ENCODE measurements at places on chromosomes 3 and 15.

DNA sequence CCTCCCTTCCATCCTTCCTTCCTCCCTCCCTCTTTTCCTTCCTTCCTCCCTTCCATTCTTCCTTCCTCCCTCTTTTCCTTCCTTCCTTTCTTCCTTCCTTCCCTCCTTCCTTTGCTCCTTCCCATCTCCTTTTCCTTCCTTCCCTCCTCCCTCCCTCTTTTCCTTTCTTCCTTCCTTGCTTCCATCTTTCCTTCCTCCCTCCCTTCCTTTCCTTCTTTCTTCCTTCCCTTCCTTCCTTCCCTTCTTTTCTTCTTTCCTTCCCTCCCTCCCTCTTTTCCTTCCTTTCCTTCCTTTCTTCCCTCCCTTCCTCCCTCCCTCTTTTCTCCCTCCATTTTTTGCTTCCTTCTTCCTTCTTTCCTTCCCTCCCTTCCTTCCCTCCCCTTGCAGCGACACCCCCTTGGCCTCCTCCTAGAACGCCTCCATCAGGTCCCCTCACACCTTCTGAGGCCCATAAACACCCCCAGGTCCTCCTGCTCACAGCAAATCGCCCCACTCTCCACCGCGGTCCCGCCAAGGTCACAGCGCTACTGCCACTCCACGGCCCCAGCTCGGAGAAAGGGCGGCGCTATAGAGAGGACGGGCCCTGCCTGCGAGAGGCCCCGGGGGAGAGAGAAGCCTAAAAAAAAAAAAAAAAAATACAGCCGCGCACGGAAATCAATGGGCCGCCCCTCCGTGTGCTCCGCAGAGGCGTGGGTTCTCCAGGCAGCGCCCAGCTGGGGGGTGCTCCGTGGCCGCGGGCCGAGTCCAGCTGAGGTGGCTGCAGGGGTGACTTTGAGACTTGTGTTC, 328.2 kb downstream of the OCA2 start:
- no peak for DNase-seq

GRCh38 chr3:105653868-105654267, 214.9 kb downstream of the CBLB start:
- DNase-seq, result no peak

DNA sequence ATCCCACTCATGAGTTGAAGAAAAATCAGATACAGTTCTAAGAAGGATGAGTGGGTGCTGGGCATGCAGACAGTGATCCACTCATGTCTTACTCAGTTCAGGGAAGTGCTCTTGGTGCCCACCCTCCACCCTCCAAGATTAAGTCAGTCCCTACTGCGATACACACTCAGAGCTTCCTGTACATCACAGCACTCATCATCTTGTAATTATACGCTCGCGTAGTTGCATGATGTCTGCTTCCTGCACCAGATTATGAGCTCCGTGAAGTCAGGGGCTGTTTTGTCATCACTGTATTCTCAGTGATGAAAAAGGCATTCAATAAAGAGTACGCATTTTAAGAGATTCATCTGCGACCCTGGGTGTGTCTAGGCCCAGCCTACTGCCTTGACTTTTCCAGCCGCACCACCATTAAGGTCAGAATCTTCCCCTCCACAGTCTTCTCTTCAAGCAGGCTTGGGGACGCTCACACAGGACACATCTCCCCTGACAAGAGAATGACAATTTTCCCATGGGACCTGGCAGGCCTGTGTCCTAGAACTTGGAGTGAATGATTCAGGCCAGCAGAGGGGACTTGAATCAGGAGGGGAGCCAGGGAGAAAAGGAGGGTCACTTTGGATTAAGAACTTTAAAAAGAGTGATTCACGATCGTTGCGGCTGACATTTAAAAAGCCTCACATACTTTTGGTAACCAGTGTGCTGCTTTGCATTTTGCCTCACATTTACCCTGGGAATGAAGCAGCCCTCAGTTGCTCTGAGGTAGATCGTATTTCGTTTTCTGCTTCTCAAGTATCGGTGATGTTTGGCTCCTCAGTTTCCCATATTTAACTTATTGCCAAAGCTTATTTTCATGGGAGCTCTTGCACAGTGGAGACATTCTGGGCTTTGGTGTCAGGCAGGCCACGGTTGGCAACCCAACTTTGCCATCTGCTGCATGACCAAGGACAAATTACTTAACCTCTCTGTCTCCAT, 7.9 kb upstream of the PDE8A start:
- no peak for DNase-seq

DNA sequence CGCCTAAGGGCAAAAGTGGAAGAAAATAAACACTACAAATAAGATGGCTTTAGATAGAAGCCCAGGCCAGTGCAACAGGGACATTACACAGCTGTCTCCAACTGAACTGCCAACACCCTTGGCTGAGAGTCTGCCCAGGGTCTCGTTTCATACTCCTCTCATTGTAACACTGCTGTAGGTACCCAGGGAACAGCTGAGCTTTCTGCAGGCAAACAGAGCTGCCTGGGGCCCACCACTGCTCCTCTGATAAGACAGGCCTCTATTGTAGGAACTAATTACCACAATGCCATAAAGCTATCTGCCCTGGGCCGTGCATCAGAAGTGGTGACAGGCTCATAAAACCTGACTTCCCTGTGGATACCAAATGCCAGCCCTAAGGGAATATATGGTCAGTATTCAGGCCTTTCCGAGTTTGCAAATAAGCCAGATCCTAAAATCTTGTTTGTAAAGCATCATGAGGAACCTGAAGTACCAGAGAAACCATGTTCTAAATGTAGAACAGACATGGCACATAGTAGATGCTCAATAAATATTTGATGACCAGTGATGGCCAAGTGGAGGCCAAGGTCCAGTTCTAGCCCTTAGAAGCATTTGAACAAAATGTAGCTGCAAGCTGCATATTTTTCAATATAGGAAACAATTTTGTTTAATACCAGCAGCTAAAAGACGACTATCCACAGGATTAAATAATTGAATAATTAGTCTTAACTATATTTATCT, 84.3 kb upstream of the NEO1 start:
- DNase-seq, result no peak

GRCh38 chr3:97938444-97938843, 33.8 kb downstream of the RIOX2 start:
- DNase-seq, result no peak

DNA sequence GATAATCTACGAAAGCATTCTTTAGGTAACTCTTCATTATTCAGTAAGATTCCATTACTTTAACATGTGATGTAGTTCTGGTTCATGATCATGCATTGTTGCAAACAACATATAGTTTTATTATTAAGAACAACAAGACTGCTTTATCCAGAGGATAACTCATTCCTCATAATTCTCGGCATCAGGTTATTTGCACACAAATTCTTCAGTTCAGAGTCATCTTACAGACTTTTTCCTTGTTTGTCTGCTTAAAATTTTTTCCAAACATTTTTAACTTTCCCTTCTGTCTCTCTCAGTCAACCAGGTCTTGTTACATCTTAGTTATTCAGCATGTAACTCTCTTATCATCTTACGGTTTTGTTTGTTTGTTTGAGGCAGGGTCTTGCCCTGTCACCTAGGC, 60.1 kb downstream of the VGLL3 start:
- DNase-seq, result no peak

GRCh38 chr3:144031938-144032337, 60.3 kb downstream of the DIPK2A start:
- no peak for DNase-seq

- no peak for DNase-seq
Measured at GRCh38 chr3:49769286-49769915, 16.9 kb downstream of the IP6K1 start.

- no peak for DNase-seq
Measured at GRCh38 chr3:184496933-184497332, 64.7 kb upstream of the EPHB3 start.

- no peak for DNase-seq
Measured at GRCh38 chr15:90889736-90890456, 5.6 kb downstream of the FES start.

- no peak for DNase-seq
Measured at GRCh38 chr3:188489639-188490405, 335.9 kb downstream of the LPP start.

DNA sequence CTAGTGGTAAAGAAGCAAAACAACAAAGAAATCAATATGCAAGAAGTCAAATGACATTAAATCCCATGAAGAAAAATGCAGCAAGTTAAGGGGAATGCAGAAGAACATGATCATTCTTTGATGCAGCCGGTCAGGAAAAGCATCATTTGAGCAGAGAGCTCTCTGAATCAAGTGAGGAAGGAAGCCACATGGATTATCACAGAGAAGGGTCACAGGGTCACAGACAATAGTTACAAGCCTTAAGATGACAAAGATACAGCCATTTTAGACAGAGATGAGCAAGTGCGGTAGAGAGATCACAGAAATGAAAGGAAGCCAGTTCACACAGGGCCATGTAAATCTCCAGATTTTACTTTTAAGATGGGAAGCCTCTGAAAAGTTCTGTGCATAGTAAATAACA, 43.9 kb downstream of the UBE3A start:
- no peak for DNase-seq

GRCh38 chr15:70362886-70363285, 265.2 kb upstream of the TLE3 start:
- no peak for DNase-seq

GRCh38 chr3:156307704-156308103, 187.3 kb downstream of the KCNAB1 start:
- no peak for DNase-seq

DNA sequence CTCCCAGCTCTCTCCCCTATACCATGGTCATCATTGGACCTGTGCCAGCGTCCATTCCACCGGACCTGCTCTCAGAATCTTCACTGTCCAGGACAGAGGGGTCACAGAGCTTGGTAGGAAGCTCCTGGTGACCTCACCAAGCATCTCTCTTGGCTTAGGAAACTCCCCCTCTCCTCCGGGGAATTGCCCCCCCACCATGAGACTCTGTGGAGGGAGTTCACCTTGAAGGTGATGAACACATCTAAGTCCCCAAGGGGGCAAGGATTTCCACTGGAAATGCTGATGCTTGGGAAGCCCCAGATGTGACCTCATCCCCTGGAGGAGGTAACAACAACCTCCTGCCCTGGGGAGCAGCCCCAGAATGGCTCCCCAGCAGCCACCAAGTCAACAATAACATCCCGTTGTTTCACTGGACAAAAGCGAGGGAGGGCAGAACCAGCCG, 3.2 kb downstream of the SEMA7A start:
- no peak for DNase-seq

- DNase-seq, result no peak
Measured at GRCh38 chr3:194315965-194316361, 35.2 kb downstream of the CPN2 start.
